Stimulated activated CD8-positive, alpha-beta memory T cell treated with anti-CD3 and anti-CD28 coated beads, Interleukin-15, amount 100 ng/mL, for 48 hours (primary cell): ENCODE measurements at places on chromosomes 11 and 22.

DNA sequence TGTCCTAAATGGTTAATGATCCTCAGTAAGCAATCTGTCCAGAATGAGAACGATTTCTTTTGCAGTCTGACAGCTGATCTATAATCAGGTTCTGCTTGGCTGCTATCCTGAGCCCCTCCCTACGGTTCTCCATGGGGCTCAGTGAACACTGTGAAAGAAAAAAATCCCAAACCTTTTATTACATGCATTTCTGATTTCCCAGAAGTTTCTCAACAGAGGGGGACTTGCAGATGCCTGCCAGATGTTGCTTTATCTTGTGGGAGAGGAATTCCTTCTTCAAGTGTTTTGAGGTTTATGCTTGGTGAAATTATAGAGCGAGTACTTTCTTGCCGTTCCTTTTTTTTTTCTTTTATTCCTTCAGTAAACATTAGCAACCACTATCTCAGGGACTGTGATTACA is 531.9 kb upstream of the ISX start:
- no peak for DNase-seq

DNA sequence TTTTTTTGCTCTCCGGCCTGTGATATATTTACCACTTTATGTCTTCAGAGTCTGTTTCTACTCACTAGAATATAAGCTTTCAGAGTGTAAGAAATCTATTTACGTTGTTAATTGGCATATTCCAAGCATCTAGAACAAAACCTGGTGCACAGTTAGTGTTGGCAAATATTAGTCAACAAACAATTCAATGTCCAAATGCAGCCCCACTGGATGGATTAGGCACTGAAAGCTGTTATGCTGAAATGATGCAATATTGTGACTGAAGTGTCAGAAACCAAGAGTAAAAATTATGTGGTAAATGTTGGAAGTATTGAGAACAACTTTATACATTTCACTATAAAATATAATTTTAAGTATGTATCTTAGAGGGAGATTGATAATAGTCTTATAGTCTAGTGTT is 24.8 kb downstream of the CASP4 start:
- DNase-seq: no peak

DNA sequence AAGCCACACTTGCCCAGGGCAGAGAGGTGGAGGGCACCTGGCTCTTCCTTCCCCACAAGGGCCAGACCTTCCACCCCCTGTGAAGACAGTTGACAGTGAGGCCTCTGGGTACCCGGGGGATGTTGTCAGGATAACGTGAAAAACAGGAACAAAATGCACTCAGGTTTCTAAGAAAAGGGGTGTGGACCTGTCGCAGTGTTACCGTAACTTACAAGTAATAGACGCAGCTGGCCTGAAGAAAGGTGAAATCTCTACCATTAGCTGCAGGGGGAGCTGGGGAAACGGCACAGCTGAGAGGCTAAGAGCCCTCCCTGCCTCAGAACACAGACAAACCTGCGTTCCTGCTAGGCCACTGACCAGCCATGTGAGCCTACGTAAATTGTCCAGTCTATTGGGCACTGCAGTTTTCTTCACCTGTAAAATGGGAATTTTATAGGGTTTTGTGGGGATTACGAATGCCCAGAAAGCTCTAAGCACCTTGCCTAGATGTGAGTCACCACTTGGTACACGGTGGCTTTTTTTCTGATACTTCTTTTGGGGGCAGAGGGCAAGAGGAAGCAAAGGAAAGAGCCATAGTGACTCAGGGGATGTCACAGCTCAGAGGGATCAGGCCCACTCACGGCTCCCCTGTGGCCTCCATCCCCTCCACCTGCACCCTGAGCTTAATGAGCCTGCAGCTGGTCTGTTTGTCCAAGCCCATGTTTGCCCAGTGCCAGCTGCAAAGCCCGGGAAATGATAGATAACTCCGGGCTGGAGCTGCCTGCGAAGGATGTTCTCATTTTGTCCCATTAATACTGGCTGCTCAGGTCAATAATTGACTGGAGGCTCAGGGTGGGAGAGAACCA is 18.4 kb upstream of the CABP7 start:
- no peak for DNase-seq

- no peak for DNase-seq
Observed at GRCh38 chr11:2709429-2709828, 9.6 kb upstream of the KCNQ1OT1 start.

- DNase-seq: no peak
Observed at GRCh38 chr11:129846508-129847335, 31.1 kb downstream of the TMEM45B start.

DNA sequence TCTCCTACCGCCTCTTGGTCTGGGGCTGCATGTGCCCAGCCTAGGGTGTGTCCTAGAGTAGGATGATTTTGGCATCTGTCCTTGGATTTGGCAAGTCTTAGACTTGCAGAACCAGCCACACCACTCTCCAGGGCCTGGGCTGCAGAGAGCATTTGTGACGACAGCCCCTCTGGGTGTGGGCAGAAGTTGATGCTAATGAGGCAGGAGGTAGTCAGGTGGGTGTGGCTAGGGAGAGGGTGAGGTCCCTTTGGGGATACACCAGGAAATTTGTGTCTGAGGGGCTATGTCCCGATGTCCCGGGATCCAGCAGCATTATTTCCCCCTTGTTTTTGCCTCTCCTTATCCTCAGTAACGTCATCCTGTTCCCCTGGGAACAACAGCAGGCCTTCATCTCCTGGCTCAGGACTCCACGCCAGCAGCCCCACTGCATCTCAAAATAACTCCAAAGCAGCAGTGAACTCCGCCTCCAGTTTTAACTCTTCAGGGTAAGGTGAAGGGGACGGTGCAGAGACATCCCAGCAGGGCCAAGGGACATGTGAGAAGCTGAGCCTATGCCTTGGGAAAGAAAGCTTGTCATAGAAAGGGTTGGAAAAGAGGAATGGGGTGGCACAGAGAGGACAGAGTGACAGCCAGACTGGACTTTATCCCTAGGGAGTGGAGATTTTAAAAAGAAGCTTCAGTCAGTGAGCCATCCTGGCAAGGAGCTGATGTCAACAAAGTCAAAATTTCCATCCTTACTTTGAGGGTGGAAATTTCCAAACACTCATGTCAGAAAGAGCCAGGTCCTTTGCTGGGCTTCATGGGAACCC is 8.0 kb upstream of the TLCD5 start:
- no peak for DNase-seq

DNA sequence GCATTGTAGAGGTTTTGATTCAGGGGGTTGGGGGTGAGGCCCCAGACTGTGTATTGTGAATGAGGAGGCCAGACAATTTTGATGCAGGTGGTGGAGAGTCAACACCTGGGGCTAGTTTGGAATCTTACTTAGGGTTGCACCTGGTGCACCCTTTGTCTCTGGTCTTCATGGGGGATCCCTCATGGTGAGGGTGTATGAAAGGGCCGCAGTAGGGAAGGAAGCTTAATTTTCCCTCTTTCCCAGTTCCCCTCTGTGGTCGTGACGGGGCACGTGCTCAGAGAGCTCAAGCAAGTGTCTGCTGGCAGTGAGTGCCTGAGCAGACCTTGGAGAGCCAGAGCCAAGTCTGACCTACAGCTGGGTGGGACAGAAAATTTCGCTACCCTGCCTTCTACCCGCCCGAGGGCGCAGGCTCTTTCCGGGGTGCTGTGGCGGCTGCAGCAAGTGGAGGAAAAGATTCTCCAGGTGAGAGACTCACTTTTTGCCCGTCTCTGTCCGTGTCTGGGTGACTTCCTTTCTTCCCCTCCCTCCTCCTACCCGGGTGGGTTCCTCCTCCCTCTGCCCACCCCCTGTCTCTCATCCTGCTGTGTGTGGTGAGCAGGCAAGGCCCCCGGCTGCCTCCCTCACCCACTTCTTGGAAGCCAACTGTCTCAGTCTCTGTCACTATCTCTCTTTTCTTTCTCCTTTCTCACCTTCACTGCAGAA is 131.7 kb downstream of the MICAL2 start:
- no peak for DNase-seq

DNA sequence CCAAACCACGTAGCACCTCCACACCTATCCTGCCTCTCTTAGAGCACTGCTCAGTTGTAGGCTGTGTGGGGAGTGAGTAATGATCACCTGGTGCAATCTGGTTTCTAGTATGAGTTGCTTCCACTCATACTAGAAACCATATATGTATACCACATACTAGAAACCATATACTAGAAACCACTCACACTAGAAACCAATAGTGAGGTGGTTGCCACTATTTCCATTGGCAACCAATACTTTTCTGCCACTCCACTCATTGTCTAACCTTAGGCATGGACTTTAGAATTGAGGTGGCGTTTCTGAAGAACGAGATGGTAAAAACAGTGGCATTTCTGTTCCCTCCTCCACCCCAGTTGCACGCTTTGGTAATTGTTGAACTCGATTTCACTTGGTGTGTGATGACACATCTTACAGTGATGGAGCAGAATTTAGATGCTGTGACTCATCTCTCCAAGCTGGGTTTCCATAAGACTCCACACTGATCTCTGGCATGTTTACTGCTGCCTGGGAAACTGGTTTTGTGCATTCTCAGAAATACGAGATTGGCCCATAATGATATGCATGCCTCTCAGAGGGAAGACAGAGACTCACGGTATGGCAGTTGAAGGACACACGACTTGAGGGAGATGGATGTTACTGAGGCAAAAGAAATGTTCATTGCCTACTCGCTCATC is 82.9 kb downstream of the KIRREL3 start:
- DNase-seq: peak; percentile 4

- no peak for DNase-seq
Observed at GRCh38 chr22:26775394-26775793, 118.0 kb downstream of the MIAT start.

GRCh38 chr11:66126808-66127555 is 56.9 kb downstream of the PACS1 start:
- peak; percentile 49 for DNase-seq

DNA sequence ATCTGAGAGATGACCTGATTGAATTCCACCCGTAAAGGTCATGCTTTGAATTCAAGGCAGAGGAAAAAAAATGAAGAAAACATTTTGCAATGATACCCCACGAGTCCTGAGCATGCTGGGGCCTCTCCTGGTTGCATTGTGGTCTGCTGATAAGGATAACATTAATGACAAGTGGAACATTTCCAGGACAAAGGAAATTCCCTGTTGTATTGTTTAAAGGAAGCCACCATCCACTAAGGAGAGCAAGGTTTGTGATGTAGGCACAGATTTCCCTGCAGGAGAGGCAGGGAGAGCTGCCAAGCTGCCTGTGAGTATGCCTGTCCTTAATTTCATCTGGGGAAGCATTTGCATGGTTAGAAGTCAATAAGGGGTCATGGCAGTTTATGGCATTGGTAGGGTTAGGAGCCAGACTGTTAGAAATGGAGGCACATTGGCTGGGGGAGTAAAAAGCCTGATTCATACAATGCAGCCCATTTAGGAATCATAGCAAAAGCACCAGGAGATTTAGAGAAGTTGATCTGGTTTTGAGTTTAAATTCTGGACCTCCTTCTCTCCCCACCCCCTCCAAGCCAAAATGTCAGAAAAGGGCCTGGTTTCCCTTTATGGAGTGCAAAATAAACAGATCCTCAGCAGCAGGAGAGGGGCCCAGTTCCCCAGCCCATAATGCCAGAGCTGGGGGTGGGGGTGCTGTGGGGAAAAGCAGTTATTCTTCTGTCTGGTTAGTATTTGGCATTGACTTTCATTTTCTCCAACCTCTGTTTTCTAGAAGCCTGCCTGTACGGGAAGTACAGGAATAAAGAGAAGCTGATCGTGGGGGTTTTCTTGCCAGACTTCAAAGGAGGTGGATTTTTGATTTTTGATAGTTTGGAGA is 22.1 kb downstream of the FLI1 start:
- DNase-seq: no peak

DNA sequence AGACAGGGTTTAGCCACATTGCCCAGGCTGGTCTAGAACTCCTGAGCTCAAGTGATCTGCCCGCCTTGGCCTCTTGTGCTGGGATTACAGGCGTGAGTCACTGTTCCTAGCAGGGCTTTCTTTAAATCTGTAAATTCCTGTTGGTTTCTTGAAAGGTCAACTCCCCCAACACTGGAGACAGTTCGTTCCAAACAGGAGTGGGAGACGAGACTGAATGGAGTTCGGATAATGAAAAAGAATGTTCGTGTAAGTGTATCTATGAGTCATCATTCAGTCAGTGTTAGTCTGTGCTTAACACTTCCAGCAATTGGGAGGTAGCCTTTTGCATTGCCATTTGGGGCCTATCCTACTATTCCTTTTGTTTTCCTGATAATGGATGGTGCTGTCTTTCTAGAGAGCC is 10.0 kb upstream of the BACE1-AS start:
- DNase-seq: no peak

DNA sequence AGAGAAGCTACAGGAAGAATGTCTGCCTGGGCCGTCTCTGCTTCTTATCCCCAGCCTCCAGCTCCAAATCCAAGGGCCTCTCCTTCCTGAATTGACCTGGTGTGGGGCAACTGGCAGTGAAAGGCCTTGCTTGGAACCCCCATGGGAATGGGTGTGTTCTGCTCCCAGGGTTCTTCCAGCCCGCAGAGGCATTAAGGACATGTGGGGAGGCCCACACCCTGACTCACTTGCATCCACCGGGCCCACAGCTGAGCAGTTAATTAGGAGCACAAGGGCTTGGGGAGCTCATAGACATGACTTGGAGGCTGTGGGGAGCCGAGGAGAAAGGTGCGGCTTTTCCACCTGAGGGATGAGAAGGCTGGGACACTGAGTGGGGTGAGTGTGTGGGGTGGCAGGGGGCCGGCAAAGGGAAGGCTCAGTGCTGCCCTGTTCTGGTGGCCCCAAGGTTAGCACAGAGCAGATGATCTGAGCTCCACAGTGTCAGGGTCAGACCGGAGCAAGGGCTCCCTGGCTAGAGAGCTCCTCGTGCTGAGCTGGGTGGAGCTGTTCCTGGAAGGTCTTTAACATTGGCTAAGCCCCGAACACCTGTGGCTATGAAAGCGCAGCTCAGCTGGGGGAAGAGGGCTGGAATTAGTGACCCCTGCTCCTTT is 64.5 kb upstream of the NECTIN1 start:
- no peak for DNase-seq

GRCh38 chr22:45632791-45633515 is 38.7 kb upstream of the ATXN10 start:
- no peak for DNase-seq

DNA sequence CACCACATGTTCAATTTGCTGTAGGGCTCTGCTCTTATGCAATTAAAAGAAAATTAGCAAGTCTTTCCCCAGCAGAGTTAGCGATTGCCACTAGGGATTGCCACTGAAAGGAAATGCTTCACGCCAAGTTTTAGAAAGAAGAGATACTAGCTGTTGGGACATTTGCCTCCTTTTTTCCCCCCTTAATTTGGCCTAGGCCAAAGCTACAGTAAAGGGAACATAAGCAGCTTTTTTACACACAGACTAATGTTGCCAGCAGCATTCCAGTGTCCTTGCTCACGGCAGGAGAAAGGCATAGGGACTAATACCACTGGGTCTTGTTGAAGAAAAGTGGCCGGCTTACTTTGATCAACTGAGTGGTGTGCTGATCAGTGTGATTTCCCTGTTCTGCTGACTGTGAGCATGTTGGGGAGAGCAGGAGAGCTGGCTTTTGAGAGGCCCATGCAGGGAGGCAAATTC is 71.2 kb downstream of the PHF21A start:
- DNase-seq: no peak

GRCh38 chr22:46043339-46043738 is 66.4 kb upstream of the WNT7B start:
- DNase-seq: no peak

DNA sequence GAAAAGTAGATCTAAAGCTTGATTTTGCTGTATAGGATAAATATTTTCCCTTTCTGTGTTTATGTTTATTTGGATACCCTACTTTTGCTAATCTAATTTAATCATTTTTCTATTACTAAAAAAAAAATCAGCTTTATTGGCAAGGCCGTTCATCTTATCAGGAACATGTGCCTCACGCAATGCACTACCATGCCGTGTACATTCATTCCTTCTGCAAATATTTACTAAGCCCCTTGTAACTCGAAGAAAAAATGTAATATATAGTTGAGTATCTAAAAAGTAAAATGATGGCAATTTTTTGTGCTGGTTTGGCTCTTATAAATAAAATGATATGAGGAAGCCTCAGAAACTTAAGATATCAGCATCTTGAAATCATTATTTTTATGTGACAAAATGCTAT is 8.9 kb downstream of the UVRAG start:
- no peak for DNase-seq
